ENCODE measurements at places on chromosomes 7 and 10.

- DNase-seq = no peak
These were observed 10.3 kb upstream of the PPP2R2D start for GRCh38 chr10:131890276-131891195.

GRCh38 chr10:113499806-113500205 lies 53.0 kb upstream of the HABP2 start:
- no peak for DNase-seq

DNA sequence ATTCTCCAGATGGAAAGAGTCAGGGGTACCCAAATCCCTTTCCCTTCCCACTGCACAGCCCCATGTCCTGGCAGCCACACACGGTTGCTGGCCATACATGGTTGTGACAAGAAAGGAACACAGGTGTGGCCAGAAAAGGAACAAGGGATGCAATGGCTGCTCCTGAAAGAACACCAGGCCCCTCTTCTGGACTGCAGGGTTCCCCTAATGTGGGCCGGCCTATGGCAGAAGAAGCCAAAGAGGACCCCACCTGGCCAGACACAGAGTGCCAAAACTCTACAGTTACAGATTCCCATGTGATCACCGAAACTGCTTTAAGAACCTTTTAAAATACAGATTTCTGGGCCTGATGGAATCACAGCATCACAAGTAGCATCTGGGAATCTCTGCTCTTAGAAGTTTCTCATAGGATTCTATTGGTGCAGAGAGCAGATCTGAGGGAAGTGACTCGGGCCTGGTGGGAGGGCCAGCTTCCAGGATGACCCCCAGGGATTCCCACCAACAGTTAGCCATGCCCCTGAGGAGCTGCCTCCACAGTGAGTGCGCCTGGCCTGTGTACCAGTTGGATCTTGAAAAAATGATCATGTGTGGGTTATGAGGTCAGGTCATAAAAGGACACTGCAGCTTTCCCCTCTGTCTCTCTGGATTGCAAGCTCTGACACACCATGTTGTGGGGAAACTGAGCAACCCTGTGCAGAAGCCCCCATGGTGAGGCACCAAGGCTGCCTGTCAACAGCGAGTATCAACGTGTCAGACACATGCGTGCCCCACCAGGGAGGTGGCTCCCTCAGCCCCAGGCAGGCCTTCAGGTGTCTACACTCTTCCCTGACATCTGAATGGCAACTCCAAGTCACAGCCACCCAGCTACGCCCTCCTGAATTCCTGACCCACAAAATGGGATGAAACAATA lies 89.6 kb upstream of the LANCL2 start:
- DNase-seq = no peak

DNA sequence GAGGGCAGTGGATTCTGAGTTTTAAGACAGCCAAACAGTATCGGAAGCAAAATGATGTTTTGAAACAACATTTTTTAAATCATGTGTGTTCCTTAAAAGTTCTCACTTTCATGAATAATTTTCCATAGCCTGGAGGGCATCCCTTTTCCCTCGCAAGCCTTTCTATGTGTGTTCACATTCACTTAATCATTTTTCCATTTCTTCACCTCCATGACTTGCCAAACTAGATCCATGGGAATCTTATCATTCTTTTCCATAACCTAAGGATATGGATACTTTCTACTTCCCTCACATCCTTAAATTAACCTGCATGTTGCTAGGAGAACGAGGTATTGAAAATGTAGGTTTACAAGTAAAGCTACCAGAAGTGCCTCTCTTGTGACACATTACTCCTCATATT lies 94.2 kb upstream of the NPVF start:
- no peak for DNase-seq

DNA sequence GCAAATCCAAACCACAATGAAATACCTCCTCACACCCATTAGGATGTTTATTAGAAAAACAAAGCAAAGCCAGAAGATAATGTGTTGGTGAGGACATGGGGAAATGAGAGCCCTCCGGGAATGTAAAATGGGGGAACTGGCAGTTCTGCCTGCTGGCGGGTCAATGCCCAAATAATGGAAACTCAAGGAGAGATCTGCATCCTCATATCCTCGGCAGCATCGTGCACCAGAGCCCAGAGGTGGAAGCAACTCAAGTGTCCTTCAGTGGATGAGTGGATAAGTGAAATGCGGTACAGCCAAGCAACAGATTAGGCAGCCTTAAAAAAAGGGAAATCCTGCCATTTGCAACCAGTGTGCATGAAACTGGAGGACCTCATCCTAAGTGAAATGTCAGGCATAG lies 325.2 kb downstream of the WDR37 start:
- no peak for DNase-seq

GRCh38 chr7:30178748-30179436 lies 44.1 kb downstream of the MTURN start:
- no peak for DNase-seq

GRCh38 chr10:6769704-6770417 lies 189.8 kb upstream of the PRKCQ start:
- DNase-seq = no peak

GRCh38 chr7:78587443-78588044 lies 789.0 kb downstream of the PHTF2 start:
- DNase-seq = no peak

DNA sequence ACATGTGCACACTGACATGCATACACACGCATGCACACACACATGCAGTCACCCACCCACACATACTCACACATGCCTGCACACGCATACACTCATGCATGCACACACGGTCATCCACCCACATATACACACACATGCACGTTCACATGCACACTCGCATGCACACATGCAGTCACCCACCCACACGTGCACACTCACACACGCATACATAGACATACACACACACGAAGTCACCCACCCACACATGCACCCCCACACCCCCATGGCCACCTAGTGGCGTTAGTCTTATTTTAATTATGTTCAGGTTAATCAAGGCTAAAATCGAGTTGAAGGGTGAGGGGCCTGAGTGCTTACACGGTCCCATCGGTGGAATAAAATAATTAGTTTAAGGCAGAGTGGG lies 96.8 kb downstream of the DNAJB6 start:
- no peak for DNase-seq

DNA sequence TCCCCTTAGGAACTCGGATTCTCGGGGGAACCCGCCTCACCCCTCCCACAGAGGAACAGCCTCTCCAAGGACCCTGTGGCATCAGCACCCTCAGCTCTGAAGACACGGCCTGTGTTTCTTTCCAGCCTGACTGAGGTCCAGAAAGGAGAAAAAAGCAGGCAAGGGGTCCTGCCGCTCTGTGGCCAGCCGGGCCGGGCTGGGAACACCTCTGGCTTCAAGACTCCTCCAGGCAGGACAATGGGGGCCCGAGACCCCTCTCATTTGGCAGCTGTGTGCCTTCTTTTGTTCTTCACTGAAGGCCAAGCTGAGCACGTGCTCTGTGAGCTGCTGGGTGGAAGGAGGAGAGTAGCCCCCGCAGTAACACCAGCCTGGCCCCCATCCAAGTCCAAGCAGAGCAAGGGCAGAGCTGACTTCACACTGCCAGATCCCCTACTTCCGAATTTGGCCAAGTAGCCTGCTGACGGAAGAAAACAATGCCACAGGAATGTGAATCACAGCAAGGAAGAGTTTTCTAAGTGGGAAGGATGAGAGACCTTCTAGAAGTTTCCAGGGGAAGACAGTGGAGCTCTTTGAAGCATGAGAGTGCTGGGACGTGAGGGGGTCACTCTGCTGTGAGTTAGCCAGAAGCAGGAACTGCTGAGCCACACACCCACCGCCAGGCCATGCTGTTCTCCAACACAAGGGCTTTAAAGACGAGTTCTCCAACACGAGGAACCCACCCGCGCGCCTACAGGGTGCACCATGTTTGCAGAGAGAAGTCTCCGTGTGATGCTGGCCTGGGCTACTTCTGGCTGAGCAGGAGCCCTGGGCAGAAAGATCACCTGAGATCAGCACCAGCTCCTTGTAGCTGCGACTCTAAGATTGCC lies 3.1 kb downstream of the CNPY1 start:
- DNase-seq = no peak

GRCh38 chr10:125557311-125557710 lies 125.7 kb downstream of the TEX36 start:
- no peak for DNase-seq

DNA sequence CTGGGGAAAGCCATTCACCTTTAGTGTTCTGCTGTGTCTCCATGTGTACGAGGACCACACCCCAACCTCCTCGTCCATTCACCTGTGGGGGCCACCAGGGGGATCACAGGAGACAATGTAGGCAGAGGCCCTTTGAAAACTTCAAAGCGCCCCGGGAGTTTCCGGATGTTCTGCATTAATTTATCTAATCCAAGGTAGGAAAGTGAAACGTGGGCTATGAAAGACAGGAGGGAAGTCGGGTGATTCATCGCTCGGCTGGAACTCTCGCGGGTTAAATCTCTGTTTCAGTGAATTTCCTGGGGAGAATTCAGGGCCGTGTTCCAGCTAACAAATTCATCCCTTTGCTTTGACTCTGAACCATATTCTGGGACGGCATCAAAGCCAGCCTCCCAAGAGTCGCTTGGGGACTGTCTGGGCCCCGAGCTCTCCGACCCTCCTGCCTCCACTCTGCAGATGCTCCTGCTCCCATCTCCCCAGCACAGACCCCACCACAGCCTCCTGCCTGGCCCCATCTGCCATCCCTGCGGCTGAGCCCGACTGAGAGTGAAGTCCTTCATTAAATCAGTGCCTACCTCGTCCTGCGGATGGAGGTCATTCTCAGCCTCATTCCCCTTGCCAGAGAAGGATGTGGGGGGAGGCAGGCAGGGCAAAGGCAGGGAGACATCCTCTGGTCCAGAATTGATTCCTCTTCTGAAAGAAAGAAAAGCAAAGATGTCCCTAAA lies 114.1 kb upstream of the CARD11 start:
- DNase-seq = no peak

- no peak for DNase-seq
These were observed 134.1 kb downstream of the SPAG6 start for GRCh38 chr10:22479419-22479818.

- no peak for DNase-seq
These were observed 82.2 kb upstream of the VWDE start for GRCh38 chr7:12485845-12486244.

GRCh38 chr10:74223755-74224529 lies 72.9 kb downstream of the ADK start:
- DNase-seq = no peak

GRCh38 chr7:95749515-95749914 lies 22.8 kb upstream of the DYNC1I1 start:
- DNase-seq = no peak

GRCh38 chr7:22005151-22005550 lies 59.5 kb upstream of the CDCA7L start:
- DNase-seq = no peak

GRCh38 chr10:35336921-35337823 lies 863 bp downstream of the CCNY start:
- DNase-seq = peak; percentile 43

GRCh38 chr7:100722480-100723212 lies 2.4 kb downstream of the EPO start:
- DNase-seq = no peak

DNA sequence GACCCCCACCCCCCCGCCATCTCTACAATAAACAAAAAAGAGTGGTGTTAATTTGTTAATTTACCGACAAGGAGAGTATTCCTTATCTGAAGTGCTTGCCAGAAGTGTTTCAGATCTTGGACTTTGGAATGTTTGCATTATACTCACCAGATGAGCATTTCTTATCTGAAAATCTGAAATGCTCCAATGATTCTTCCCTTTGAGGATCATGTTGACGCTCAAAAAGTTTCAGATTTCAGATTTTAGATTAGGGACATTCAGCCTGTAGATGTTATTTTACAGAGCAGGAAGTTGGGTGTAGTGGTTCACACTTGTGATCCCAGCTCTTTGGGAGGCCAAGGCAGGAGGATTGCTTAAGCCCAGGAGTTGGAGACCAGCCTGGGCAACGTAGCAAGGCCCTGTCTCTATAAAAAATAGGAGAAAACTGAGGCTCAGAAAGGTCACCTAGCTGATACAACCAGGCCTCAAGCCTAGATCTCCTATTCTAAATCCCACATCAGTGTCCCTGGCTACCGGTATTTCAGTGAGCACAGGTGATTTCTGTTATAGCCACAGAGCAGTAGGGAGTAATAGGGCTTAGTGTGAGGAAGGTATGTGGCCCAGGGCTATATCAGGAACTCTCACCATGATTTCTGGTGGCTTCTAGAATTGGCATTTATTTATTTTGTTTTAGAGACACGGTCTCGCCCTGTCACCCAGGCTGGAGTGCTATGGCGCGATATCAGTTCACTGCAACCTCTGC lies 35.4 kb downstream of the TMEM120A start:
- DNase-seq = no peak

DNA sequence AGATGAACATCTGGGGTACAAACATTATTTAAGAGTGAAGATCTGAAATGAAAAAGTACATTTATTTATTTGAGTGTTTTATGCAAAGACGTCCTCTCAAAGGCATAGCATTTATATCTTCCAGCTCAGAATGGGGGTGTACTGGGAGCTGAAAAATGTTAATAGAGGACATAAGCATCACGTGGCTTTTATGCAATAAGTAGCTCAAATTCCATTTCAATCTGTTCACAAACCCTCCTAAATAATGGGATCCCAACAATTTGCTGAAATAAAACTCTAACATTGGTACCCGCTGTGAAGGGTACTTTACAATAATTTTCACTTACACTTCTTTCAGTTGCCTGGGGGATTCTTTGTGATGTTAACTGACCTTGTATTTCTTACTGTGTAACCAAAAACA lies 172.0 kb downstream of the TAX1BP1 start:
- DNase-seq = no peak

DNA sequence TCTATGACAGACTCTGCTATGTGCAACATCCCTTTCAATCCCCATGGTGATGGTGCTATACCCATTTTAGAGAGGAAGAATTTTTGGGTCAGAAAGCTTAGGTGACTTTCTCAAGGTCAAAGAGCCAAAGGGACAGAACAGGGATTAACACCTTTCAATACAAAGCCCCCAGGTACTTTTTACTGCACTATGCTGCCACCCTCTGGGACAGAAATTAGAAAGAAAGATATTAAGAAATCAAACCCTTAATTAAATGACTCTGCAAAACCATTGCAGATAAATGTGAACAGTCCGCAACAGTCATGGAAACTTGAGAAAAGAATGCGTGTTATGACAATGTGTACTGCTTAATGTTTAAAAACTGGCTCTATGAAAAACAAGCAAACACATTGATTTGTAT lies 673.7 kb downstream of the MAGI2 start:
- DNase-seq = no peak

DNA sequence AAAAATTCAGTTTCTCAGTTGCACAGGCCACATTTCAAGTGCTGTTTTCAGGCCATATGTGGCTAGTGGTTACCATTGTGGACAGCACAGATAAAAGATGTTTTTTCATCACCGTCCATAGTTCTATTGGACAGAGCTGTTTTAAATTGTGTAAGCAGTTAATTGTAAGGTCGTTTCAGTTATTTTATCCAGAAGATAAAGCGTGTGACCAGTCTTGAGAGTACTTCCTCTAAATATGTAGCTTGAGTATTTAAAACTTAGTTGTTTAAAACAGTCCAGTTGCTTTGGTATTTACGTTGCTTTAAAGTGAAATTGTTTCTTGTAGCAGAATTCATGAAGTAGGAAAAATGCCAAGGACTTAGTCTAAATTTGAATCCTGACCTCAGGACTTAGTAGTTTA lies 66.9 kb downstream of the ZNRF2 start:
- no peak for DNase-seq

GRCh38 chr7:30880125-30880720 lies 31.4 kb upstream of the AQP1 start:
- DNase-seq = no peak

Measured in activated CD8-positive, alpha-beta memory T cell treated with anti-CD3 and anti-CD28 coated beads for 48 hours (primary cell).